ENCODE measurements at places on chromosomes 5 and 9.

- no peak for DNase-seq
These were observed 71.2 kb upstream of the CNTLN start for GRCh38 chr9:17063535-17064135.

GRCh38 chr9:99319048-99319447 lies 97.0 kb downstream of the SEC61B start:
- no peak for DNase-seq

GRCh38 chr9:124652615-124653393 lies 118.3 kb downstream of the NR6A1 start:
- no peak for DNase-seq

GRCh38 chr9:99085949-99086948 lies 18.7 kb upstream of the TGFBR1 start:
- no peak for DNase-seq

GRCh38 chr5:159133041-159133741 lies 33.5 kb upstream of the EBF1 start:
- no peak for DNase-seq

- no peak for DNase-seq
These were observed 862.1 kb downstream of the PTPRD start for GRCh38 chr9:9750719-9751118.

GRCh38 chr9:85163825-85164224 lies 494.3 kb downstream of the NTRK2 start:
- no peak for DNase-seq

- DNase-seq: no peak
These were observed 15.9 kb downstream of the STOM start for GRCh38 chr9:121354141-121354540.

DNA sequence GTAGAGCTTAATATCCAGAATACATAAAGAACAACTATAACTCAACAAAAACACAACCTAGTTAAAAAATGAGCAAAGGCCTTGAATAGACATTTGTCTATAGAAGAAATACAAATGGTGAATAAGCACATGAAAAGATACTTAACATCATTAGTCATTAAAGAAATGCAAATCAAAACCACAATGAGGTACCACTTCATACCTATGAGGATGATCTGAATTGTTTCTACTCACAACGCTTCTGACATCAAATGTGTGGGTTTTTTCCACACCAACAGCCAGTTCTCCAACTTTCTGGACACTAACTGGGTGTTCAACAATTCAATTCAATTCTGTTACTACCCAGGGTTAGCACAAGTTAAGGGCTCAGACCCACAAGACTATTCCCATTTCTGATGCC lies 22.0 kb downstream of the SREK1IP1 start:
- no peak for DNase-seq

DNA sequence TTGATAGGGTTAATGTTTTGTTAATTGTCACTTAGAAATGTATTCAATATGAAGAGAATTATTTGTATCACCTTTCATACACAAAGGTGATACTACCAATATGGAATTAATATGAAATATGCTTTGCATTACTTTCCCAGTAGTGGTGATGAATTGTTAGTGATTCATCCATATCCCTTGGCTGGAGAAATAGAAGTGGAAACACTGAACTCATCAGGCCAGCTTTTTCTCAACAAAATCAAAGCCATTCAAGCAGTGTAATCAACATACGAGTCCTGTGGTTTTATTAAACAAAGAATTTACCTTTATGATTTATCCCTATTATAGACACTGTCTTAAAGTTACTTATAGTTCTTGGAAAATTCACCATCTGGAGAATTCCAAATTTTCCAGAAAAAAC lies 264.0 kb upstream of the MEF2C start:
- DNase-seq: no peak

- DNase-seq: peak; percentile 72
These were observed 18.2 kb downstream of the S100Z start for GRCh38 chr5:76867827-76868693.

DNA sequence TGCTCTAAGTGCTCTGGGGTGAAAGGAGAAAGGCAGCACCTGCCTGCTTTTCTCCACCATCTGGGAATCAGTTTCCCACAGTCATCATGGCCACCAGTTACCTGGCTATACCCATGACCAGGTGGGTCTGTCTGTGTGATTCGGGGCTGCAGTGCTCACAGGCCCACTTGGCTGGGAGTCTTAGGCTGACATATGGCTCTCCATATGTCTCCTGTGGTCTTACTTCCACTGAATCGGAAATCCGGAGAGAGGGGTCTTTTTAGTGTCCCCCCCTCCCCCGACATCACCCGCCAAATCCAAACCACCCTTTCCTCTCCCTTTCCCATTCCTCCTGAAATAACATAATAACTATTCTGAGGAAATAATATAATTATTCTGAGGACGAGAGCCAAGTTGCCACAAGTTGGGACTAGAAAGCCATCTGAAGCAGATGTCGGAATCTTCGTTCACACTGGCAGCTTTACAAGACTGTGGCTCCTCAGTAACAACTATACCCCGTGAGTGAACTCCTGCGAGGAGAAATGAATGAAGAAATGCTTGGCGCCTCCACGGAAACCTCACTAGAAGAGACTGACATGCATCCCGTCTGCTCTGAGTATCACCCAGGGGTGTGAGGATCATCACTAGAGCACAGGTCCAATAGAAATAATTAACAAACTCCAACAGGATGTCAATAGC lies 143.4 kb downstream of the MYO10 start:
- no peak for DNase-seq

- DNase-seq: peak; percentile 28
These were observed 158.8 kb downstream of the TSSK1B start for GRCh38 chr5:113276001-113276400.

DNA sequence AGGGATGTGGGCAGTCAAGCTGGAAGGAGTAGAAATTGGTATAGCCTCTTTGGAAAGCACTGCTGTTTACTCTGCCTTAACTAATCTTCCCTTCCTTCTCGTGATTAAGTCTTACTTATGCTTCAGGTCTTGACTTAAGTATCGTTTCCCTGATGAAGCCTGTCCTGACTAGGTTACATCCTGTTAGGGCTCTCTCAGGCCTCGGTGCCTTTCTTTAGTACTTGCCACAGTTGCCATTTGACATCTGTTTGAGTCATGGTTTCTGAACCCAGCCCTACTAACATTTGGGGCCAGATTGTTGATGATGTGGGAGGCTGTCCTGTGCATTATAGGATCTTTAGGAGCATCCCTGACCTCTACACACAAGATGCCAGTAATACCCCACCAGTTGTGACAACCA lies 94.4 kb downstream of the GAPVD1 start:
- DNase-seq: no peak

GRCh38 chr5:76494201-76494600 lies 91.1 kb downstream of the IQGAP2 start:
- no peak for DNase-seq

DNA sequence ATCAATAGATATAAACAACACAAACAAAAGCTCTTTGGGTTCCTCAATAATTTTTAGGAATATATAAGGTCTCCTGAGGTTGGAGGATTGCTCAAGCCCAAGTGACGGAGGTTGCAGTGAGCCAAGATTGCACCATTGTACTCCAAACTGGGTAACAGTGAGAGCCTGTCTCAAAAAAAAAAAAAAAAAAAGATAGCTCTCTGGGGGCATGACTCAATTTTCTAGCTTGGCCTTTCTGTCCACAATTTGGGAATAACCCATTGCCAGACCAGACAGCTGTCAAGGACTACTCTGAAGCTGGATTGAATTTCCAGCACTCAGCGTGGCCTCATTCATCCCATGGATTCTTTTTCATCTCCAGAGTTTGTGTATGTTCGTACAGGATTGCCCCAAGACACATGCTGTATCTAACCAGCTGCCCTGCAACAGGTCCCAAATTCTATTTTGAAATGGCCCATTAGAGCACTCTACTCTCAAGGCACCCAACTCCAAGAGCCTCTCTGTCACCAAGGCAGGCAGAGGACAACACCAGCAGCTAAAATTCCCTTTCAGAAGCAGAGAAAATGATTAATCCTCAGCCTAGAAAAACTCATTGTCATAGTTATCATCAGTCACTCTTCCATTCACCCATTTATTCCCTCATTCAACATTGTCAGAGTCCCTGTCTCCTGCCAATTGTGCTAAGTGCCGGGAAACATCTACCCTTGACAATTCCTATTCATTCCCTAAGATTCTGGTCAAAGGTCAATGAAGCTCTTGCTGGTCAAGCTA lies 8.7 kb downstream of the FAM193B start:
- no peak for DNase-seq

DNA sequence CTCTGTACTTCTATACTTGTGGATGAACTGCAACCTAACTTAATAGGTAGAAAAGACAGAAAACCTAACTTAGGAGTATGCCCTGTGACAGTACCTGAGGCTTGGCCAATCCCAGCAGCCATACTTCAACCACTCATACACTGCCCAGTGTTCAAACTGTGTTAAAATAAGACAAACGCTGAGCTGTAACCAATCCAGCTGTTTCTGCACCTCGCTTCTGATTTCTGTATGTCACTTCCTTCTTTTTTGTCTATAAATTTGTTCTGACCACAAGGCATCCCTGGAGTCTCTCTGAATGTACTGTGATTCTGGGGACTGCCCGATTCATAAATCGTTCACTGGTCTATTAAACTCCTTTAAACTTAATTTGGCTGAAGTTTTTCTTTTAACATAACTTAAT lies 41.4 kb downstream of the AUH start:
- DNase-seq: no peak

DNA sequence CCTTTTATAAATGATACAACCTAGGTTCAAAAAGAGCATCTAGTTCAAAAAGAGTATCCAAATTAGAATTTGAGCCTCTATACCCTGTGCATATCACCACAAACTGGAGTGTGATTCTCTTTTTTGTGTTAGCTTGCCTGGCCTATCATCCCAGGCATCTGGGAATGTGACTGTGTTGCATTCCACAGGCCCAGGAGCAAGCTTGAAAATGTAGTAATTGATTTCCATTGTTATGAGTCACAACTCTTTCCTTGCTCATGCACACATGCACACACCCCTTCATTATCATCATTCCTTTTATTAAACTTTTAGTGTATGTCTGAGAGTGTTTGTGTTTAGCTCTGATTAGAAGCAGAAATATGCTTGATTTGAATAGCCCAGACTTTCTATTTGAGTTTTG lies 75.2 kb downstream of the FCHO2 start:
- DNase-seq: no peak

GRCh38 chr5:124111886-124112285 lies 599.9 kb downstream of the CSNK1G3 start:
- no peak for DNase-seq

GRCh38 chr9:78848061-78848460 lies 551.1 kb downstream of the PSAT1 start:
- no peak for DNase-seq

- DNase-seq: no peak
These were observed 4.6 kb downstream of the EFNA5 start for GRCh38 chr5:107666051-107666655.

DNA sequence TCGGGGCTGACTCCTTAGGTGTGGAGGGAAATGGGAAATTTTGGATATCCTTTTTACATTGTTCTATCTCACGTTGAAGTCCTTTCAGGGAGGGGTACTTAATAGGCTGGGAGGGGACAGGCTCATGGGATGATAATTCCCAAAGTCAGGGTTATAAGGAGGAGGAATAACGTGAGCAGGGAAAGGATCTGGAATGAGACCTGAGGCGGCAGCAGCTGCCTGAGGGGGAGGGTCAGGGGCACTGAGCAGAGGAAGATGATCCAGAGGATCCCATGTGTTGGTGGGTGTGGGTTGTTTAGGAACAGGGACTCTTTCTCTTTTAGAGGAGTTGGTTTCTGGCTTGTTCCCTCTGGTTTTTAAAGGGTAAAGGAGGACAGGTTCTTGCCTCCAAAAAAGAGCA lies 18.7 kb downstream of the IFT74 start:
- peak; percentile 16 for DNase-seq

DNA sequence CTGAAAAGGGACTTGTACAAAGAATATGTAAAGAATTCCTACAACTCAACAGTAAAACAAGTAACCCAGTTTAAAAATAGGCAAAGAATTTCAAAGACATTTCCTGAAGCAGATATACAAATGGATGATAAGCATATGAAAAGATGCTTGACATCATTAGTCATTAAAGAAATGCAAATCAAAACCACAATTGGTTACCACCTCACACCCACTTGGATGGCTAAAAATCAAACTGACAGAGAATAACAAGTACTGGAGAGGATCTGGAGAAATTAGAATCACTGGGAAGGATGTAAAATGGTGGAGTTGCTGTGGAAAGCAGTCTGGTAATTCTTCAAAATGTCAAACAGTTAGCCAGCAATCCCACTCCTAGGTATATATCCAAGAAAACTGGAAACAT lies 12.5 kb upstream of the FOXE1 start:
- no peak for DNase-seq

DNA sequence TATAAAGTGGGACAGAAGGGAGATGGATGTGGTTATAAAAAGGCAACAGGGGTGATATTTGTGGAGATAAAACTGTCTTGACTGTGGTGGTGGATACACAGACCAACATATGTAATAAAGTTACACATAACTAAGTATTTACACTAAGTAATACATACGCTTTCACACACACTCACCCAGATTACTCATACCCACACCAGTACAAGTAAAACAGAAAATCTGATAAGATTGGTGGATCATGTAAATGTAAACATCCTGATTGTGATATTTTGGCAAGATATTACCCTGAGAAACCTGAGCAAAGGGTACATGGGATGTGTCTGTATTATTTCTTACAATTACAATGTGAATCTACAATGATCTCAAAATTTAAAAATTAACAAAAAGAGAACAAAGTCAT lies 53.3 kb upstream of the SLIT3 start:
- no peak for DNase-seq

- peak; percentile 60 for DNase-seq
These were observed 16.0 kb downstream of the ANXA6 start for GRCh38 chr5:151141535-151141934.

DNA sequence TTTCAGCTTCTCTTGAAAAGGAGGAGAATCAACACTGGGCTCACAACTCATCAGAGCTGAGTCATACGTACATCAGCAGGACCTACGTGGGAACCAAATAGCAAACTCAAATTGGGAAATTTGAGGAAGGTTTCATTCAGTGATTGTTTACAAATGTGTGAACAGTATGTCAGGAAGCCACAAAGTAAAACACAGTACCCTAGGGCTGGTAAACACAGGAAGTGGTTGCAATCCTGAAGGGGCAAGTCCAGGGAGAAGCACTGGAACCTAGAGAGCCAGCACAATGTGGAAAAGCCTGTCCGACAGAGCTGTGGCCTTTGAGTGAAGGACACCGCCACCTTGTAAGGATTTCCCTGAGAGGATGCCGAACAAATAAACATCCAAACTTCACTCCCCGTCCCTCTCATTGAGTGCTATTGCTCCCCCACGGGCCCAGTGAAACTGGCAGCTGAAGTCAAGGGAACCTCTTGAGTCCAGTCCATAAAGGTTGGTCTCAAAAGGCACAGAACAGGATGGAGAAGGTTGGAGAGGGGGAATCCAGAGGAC lies 26.7 kb upstream of the RICTOR start:
- DNase-seq: no peak
